ENCODE measurements at places on chromosomes 11 and 22.
A peak's percentile ranks its signal among the peaks of the same experiment; 100 is the strongest.

DNA sequence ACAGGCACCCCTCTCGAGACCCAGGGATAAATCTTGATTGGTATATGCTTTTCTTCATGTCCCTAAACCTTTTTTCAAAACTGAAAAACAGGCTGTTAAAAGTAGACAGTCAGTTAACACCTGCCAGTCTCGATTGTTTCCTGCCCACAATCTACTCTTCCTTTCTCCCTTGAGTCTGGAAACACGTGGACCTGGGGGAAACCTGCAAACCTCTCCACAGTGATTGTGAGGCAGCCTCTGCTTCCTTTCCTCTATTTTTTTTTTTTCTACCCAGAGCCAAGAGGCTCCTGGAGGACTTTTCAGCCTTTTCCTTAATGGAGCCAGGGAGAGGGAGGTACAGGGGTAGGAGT lies 69.4 kb upstream of the CLMP start:
- no peaks in the 10 kb centered on the region for H3K36me3 ChIP-seq
- no peak overlapping the region for H3K4me3 ChIP-seq
- no peak overlapping the region for H3K27ac ChIP-seq
- no peak for DNase-seq
- peaks cover 6% of the 10 kb centered on the region for H3K27me3 ChIP-seq

DNA sequence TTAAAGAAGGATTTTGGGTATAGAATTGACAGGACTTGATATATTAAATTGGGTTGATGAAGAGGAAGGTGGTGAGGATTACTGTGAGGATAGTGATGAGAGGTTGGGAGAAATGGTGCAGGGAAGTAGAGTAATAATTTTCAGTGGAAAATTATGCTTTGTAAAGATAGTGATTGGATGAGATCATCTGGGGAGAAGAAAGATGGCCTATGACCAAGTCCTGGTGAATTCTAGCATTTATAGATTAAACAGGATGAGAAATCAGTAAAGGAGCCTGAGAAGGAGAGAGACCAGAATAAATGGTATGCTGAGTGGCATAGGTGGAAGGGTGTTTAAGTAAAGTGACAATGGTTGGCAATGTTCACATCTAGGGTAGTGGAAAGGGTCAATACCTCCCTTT lies 15.0 kb downstream of the IPO7 start:
- no peak overlapping the region for H3K4me3 ChIP-seq
- peaks cover 31% of the 10 kb centered on the region for H3K4me1 ChIP-seq
- H3K27ac ChIP-seq = peak overlapping the region; percentile 62

DNA sequence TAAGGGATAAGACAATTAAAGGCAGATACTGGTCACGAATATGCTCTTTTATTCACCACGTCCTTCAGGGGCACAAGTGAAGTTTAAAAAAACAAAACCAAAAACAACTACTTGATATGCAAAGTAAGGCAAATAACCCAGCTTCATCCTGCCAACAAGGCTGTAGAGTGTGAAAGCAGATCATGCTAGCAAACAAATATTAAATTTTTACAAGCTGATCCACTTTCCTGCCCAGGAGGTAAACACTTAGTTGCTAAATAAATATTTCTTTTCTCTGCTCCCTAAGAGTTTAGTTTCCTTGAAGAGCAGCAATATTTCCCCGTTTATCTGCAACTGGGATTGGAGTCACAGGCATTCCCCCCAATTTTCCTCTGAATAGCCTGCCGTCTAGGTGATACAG lies 300.2 kb downstream of the LARGE1 start:
- H3K36me3 ChIP-seq = peaks cover 5% of the 10 kb centered on the region
- no peak for DNase-seq
- H3K27me3 ChIP-seq = no peaks in the 10 kb centered on the region
- no peak overlapping the region for H3K4me3 ChIP-seq

- H3K36me3 ChIP-seq = no peaks in the 10 kb centered on the region
- peaks cover 11% of the 10 kb centered on the region for H3K4me1 ChIP-seq
- no peak for DNase-seq
- no peak overlapping the region for H3K27ac ChIP-seq
- H3K4me3 ChIP-seq = no peak overlapping the region
Observed at GRCh38 chr11:20739107-20739506, 69.7 kb downstream of the NELL1 start.

GRCh38 chr11:66448523-66448922 lies 9.9 kb upstream of the MRPL11 start:
- H3K27ac ChIP-seq = no peak overlapping the region
- no peak for DNase-seq
- no peak overlapping the region for H3K4me3 ChIP-seq

- H3K36me3 ChIP-seq = no peaks in the 10 kb centered on the region
- no peak for DNase-seq
- H3K4me1 ChIP-seq = no peaks in the 10 kb centered on the region
- H3K27me3 ChIP-seq = no peaks in the 10 kb centered on the region
- H3K4me3 ChIP-seq = no peak overlapping the region
Observed at GRCh38 chr11:75801362-75802020, 13.5 kb upstream of the UVRAG start.

DNA sequence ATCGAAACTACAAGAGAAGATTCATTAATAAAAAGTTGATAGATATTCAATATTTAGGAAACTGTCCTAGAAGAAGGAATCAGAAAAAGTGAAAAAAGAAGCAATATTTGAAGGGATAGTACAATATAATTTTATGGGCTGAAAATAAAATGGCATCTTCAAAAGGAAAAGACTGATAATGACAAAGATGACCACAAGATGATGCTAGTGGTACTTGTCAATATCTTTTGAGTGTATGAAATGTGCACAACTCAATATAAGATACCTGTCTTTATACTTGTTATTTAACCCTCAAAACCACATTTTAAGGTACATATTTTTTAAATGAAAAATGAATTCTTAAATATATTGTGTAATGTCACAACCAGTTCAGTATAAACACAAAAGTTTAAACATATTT lies 1059.6 kb upstream of the RAG2 start:
- H3K4me1 ChIP-seq = no peaks in the 10 kb centered on the region
- H3K36me3 ChIP-seq = no peaks in the 10 kb centered on the region
- H3K27me3 ChIP-seq = no peaks in the 10 kb centered on the region
- no peak overlapping the region for H3K27ac ChIP-seq
- DNase-seq = no peak
- no peak overlapping the region for H3K4me3 ChIP-seq

DNA sequence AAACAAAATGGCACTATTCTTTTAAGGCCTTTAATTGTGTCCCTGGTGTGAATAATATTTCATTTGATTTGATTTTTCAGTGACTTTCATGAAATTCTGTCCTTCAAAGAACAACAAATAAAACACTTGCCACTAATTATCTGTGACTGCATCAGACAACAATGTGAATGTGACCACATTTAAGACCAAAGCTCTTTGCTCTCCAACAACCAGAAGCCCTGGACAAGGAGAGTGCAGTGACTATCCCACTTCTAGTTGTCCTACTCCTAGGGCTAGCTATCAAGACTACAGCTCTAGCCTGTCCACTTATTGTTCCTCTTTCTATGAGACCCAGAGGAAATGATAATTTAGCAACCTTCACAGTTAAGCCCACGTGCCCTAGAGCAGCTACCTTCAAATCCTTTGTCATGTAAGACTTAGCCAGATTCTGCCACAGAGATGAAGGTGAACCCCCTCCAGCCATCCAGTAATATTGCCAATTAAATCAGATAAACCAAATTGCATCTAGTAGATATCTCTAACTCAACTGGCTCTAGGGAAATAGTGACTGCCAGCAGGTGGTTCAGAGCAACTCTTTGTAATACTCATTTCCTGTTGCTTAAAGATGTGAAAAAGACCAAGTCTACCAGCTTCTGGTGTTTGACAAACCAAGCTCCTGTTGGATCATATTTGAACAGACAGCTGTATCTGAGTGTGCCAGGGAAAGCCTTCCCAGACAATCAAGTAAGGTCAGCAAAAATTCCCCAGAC lies 142.6 kb upstream of the BLID start:
- H3K36me3 ChIP-seq = no peaks in the 10 kb centered on the region
- H3K4me3 ChIP-seq = no peak overlapping the region
- no peaks in the 10 kb centered on the region for H3K4me1 ChIP-seq
- no peak for DNase-seq
- no peak overlapping the region for H3K27ac ChIP-seq
- H3K27me3 ChIP-seq = no peaks in the 10 kb centered on the region

- H3K27ac ChIP-seq = peak overlapping the region; percentile 56
- no peak for DNase-seq
- no peaks in the 10 kb centered on the region for H3K27me3 ChIP-seq
- peaks cover 69% of the 10 kb centered on the region for H3K4me1 ChIP-seq
Observed at GRCh38 chr22:26553056-26553752, 36.7 kb downstream of the TPST2 start.

DNA sequence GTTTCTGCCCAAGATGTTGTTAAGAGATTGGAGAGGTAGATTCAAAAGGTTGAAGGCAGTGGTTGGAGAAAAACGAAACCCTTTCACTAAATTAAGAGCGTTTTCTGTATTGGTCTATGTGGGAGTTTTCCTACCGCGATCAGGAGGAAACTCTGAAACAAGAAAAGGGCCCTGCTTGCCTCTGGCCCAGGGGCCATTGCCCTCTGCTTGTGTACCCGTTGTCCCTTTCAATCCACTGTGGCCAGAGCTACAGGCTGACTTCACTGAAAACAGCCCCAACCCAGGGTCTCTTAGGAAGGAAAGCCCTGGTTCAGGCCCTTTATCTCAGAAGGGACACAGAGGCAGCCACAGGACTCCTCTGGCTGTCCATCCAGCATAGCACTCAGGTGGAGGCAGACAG lies 99.1 kb downstream of the CSNK2A3 start:
- H3K36me3 ChIP-seq = no peaks in the 10 kb centered on the region
- H3K27me3 ChIP-seq = no peaks in the 10 kb centered on the region
- H3K4me3 ChIP-seq = no peak overlapping the region
- H3K4me1 ChIP-seq = no peaks in the 10 kb centered on the region
- H3K27ac ChIP-seq = no peak overlapping the region

DNA sequence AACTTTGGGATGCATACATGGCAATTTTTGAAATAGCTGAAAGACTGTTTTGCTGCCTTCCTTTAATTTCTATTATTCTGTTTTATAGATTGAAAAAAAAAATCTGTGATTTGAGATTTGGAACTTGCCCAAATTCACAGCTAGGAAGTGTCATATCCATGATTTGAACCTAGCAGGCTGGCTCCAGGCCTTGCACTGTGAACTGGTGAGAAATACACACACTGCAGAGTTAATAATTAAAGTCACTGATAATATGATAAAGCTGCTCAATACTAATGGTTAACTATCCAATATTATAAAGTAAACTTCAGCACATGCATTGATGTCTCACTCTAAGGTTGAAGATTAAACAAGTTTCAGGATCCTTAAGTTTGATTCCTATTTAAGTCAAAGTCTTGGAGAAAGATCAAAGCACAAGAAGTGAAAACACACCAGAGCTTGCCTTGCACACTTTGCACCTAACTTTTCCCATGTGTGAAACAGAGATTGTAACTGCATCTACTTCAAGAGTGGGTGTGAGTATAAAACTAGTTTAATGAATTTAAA lies 150.6 kb upstream of the CCDC179 start:
- DNase-seq = no peak
- H3K4me1 ChIP-seq = no peaks in the 10 kb centered on the region
- H3K27ac ChIP-seq = no peak overlapping the region
- no peaks in the 10 kb centered on the region for H3K27me3 ChIP-seq
- no peak overlapping the region for H3K4me3 ChIP-seq

GRCh38 chr11:96179905-96180304 lies 163.1 kb downstream of the MAML2 start:
- H3K36me3 ChIP-seq = no peaks in the 10 kb centered on the region
- no peaks in the 10 kb centered on the region for H3K27me3 ChIP-seq
- no peak for DNase-seq
- H3K4me3 ChIP-seq = 0 out of 2 replicates have a peak overlapping the region, but pooled peaks have one; percentile 12
- H3K27ac ChIP-seq = peak overlapping the region; percentile 95

DNA sequence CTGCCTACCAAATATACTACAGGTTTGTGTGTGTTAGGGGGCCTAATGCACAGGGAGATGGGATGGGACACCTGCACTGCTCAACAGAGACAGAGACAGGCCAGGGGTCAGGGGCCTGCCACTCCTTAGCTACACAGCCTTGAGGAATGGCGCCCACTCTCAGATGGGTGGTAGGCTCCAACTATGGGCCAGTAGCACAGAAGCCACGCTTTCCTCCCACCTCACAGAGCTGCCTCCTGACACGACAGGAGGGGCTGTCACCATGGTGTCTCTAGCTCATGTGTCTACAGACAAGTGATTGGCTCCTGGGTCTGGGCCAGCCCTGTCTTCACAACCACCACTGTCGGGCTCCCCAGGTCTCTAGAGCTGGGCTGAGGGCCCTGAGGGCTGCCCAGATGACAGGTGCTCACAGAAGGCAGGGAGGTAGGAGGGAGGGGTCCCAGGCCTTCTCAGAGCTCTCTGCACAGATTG lies 81.8 kb downstream of the DGCR2 start:
- DNase-seq = no peak
- H3K27ac ChIP-seq = no peak overlapping the region
- H3K4me3 ChIP-seq = no peak overlapping the region
- H3K27me3 ChIP-seq = no peaks in the 10 kb centered on the region
- H3K36me3 ChIP-seq = peaks cover 9% of the 10 kb centered on the region

DNA sequence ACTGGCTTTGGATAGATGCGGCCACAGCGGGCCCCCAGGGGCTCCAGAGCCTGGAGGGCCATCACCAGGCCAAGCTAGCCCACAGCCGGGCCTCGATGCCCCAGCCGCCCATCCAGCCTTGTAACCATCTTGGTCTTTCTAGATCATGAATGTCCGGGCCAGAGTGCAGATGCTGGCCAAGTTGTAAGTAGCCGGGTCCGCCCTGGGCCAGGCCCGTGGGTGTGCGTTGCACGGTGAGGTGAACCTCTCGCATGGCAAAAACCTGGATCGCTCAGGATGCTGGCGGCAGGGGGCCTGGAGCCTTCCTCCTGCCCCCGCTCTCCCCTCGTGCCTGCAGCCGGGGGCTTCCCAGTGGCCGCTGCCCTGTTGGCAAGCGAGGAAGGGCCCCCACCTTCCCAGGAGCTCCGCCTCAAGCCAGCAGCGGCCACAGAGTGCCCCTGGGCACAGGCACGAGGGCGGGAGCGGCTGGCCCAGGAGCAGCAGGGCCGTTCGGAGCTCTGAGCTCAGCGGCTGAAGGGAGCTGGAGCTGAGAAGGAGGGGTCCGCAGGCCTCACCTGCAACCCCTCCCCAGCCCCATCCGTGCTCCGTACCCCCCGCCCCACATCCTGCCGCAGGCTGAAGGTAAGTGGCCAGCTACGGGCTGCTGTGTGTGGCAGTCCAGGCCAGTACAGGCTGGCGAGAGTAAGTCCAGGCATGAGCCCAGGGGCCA lies 10.9 kb upstream of the MRPL23 start:
- H3K4me3 ChIP-seq = no peak overlapping the region
- H3K36me3 ChIP-seq = no peaks in the 10 kb centered on the region
- H3K27me3 ChIP-seq = no peaks in the 10 kb centered on the region

- DNase-seq = no peak
- no peaks in the 10 kb centered on the region for H3K27me3 ChIP-seq
- H3K4me1 ChIP-seq = no peaks in the 10 kb centered on the region
- H3K4me3 ChIP-seq = no peak overlapping the region
- H3K27ac ChIP-seq = no peak overlapping the region
Observed at GRCh38 chr11:22797047-22797446, 32.6 kb downstream of the SVIP start.

GRCh38 chr22:22770280-22770871 lies 117.2 kb upstream of the IGLL5 start:
- H3K4me3 ChIP-seq = no peak overlapping the region
- H3K36me3 ChIP-seq = no peaks in the 10 kb centered on the region
- no peak overlapping the region for H3K27ac ChIP-seq
- DNase-seq = peak; percentile 80
- peaks cover 94% of the 10 kb centered on the region for H3K27me3 ChIP-seq
